ENCODE measurements at places on chromosomes 11 and 22.

- DNase-seq = peak; percentile 26
Observed at GRCh38 chr11:121194731-121195596, 93.9 kb downstream of the TECTA start.

DNA sequence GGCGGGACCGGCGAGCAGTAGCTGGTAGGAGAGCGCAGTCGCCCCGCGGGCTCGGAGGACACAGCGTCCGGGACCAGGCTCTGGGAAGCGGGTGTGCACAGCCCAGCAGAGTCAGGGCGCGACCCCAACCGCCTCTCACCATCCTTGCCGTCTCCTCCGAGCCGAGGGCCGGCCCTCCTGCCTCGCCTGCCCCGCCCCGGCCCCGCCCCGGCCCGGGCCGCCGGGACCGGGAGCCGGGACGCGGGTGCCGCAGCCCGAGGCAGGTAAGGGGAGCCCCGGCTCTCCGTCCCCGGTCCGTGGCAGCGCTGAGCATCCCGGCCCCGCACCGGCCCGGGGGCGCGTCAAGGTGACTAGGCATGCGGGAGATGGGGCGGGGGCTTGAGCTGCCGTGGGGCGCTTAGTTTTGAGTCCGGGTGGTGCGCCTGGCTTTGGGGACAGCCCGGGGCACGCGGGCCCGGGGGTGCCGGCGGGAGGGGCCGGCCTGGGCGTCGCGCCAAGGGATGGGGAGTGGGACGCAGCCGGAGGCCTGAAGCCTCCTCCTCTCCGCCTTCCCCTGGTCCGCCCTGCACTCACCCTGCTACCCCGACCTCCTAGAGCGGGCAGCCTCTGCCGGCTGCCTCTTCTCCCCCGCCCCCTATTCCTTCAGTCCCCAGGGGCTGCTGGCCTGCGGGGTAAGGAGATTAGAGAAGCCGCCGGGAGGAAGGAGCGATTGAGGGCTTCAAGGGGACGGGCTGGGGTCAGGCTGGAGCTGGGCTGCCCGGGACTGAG is at the start of gene ABCG4:
Gene ABCG4, plus strand, starts transcription at position 35 of the 768 bp plus-strand sequence. CDS start 914 bp downstream, outside the sequence.
- DNase-seq = no peak

GRCh38 chr11:45374653-45375059 is 88.5 kb upstream of the SYT13 start:
- DNase-seq = no peak

DNA sequence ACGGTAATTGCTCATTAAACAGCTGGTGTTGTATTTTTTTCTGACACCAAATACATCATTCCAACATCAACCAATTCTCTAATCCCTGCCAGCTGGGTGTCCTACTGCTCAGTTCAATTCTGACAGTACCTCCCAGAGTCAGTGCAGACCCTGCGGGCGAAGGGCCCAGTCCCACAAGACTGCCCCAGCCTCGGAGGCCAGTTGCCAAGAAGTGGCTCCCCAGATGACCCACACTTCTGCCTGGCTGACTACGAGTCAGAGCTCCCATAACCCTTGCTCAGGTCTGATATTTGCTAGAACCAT is 147.2 kb downstream of the CTTN start:
- DNase-seq = no peak

DNA sequence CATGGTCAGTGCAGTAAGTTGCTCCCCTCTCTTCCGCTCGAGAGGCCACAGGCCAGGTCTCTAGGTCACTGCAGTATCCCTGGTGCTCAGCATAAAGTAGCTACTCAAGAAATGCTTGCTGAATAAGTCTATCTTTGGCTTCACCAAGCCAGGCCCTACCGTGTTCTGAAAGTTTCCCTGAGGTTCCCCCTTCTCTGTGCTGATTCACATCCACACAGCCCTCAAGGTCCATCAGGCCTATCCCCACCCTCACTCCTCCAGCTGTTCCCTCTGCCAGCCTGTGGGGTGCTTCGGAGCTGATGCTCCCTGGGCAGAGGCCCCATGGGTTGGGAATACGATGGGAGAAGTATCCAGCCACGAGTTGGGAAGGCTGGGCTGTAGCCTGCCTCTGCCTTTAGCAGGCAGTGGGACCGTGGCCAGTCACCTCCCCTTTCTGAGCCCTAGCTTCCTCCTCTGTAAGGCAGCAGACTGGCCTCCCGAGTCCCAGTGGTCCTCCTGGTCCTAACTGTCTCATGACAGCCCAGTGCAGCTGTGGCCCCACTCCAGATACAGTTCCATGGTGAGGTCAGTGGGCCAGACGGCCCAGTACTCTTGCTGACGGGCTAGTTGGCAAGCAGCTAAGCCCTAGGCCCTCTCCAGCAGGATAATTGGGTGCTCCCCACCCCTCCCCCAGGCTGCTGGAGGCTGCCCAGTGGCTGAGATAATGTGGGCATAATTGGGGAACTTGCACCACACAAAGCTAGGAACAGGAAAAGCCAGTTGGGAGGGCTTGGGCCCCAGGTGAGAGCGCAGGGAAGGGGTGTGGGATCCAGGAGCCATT is 48.2 kb downstream of the NECTIN1 start:
- DNase-seq = no peak

DNA sequence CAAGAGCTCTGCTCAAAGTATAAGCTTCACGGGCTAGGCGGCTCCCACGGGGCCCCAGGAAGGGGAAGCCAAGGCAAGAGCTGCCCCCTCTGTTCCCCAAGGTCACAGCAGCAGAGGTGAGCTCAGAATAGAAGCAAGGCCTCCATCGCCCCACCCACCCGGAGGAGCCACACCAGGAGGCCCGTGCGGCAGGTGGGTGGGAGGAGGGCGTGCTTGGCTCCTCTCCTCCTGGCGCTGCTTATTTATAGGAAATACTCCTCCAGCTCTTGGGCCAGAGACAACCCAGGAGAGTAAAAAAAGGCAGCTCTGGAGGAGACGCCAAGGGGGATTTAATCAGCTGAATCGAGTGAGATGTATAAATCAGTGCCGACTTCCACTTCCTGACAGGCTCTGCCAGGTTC is 87.8 kb downstream of the FEZ1 start:
- DNase-seq = no peak

DNA sequence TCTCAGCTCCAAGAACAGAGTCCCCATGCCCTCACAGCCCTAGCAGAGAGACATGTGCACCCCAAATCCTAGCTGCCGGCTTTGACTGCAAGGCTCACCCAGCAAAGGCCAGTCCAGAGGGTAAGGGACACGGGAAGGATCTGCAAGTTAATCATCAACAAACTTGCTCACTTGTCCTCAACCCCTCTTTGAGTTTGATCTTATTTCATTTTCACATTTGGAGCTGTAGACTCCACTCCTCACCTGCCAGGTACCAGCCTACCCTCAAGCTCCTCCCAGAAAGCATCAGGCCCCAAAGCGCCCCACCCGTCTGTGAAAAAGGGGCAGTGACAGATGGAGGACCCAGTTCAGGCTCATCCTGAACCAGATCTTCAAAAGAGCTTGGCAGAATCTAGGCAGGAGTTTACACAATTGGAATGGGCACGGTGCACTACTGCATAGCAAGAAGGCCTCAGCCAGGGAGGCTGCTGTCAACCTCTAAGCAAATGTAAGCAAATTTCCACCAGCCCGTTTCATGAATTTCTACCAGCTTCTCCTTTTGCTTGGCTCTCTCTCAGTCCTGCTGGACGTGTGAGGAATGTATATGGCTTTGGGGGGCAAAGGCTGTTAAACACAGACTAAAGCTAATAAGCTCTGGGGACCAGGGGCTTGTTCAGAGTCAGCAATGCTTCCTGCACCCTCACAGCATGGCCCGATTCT is 5.5 kb downstream of the EHD1 start:
- no peak for DNase-seq

DNA sequence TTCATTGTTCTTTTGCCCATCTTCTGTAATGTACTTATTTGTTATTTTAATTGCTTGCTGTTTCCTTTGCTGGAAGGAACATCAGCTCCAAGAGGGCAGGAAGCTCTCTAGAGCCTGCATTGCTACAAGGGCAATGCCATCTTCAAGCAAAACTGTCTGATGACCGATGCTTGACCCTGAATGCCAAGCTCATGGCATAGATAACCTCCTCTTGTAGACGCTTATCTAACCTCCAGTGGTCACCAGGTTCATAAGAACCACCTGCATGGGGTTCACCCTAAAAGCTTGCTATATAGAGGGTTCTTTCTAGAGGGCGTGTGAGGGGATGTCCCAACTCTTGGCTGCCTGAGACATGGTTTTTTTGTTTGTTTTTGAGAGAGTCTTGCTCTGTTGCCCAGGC is 16.5 kb downstream of the FADS3 start:
- no peak for DNase-seq

GRCh38 chr11:116342148-116342547 is 430.6 kb downstream of the BUD13 start:
- DNase-seq = no peak

Measured in GM18507 (cell line).